ENCODE measurements at places on chromosomes 13 and 19.

- DNase-seq: no peak
Observed at GRCh38 chr13:43797159-43797558, 10.4 kb upstream of the ENOX1 start.

GRCh38 chr19:18234194-18234593, 8.0 kb upstream of the PDE4C start:
- DNase-seq: no peak

- DNase-seq: no peak
Observed at GRCh38 chr13:112959206-112959605, 9.8 kb upstream of the MCF2L start.

DNA sequence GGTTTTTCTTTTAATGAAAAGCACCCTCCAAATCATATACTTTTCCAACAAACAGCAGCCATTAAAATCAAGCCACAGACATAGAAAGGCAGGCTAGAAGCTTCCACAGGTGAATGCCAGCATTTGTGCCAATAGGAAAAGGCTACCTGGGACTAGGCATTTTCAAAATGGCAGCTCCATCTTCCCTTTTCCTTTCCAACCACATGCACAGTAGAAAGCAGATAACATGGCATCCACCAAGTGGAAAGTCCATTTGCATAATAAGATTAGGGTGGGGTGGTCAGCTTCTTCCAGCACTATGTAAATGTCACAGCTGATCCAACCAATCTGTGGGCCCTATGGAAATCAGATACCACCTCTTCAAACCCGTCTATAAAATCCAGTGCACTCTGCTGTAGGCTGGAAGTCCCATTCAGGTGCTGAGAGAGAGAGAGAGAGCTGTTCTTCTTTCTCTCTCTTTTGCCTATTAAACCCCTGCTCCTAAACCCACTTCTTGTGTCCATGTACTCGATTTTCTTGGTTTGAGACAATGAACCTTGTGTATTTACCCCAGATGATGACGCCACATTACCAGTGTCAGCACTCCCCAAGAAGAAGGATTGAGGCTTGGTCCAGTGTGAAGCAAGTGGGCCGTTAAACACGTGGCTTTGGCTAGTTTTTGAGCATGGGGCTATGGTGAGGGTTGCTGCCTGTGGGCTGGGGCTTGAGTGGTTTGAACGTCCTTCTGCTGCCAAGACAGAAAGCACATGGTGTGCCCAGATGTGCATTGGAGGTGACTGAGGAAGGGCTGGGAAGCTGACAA, 24.2 kb upstream of the IGFL1 start:
- DNase-seq: no peak

- no peak for DNase-seq
Observed at GRCh38 chr13:41462427-41462826, 5.1 kb downstream of the RGCC start.
